ENCODE measurements at places on chromosomes 6 and 20. TPM values are rescaled to one million over a fixed set of nuclear protein-coding genes. Genes with fewer than 3 reads are reported as not detected.

DNA sequence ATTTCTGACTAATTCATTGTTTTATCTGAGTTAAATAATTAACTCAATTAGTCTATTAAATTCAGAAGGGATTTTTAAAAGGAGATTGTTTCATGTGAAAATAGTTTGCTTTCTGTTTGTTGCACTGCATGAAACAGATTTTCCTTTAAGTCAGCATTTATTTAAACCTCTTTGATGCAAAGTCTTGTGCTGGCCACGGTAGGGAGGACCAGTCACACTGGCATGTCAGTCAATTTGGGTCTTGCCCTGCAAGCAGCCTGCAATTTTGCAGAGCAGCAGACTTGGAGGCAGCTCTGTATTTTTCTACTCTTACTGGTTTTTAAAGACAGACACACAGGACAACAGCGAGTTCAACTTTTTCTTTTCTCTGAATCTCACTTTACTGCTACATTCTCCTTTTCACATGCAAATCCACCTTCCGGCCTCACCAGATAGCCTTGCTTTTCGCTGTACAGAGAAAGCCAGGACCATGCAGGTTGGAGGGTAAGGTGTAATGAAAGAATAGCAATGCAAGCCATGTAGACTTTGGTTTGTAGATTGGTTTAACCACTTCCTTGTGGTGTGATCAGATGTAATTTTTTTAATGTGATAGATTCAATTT lies 689.9 kb upstream of the AGPAT4 start:
- DNase-seq, result no peak

Gene METTL24
- total RNA-seq, result 0.28 TPM

DNA sequence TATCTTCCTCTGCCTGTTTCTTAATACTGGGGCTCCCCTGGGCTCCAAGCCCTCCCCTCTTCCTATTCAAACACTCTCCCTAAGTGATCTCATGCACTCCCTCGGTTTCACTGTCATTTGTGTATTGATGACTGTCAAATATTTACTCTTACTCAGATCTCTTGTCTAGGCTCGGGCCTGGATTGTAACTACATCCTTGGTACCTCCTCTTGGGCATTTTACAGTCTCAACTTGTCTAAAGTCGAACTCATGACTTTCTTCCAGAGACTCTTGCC lies 189.4 kb upstream of the PRDM1 start:
- peak; percentile 71 for DNase-seq

DNA sequence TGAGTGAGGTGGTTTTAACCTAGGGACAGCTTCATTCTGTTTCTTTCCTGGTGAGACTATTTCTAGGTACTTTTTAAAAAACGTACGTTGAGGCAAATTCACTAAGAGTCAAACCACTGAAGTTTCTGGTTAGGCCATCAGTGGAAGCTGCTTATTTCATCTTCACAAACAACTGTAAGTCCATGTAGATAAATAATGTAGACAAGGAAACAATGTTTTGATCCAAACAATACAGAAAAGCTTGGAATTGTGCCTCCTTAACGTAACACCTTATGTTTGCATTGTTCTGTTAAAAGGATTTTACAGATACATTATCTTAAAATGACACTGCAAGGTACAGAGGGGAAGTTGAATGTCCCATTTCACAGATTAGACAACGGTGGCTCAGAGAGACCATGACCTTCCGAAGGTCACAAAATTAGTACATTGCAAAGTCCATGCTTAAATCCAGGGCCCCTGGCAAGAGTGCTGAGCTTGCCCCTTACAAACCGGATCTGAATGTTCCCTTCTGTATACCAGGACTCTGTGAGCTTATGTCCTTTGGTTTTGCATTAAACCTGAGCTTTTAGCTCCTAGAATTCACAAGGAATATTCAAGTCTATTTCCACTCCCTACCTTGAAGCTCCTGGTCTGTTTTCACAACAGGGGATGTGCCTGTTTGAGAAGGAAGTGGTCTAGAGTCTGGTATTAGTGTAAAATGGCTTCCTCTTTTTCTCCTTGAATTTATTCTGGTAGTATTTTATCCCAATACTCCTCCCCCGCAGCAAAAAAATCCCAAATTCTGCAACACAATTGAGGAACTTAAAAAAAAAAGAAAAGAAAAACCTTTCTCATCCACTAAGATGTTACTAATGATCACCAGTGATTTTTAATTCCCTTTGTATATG lies 28.9 kb upstream of the ZNF217 start:
- no peak for DNase-seq

GRCh38 chr6:78476561-78476960 lies 390.8 kb upstream of the IRAK1BP1 start:
- no peak for DNase-seq

DNA sequence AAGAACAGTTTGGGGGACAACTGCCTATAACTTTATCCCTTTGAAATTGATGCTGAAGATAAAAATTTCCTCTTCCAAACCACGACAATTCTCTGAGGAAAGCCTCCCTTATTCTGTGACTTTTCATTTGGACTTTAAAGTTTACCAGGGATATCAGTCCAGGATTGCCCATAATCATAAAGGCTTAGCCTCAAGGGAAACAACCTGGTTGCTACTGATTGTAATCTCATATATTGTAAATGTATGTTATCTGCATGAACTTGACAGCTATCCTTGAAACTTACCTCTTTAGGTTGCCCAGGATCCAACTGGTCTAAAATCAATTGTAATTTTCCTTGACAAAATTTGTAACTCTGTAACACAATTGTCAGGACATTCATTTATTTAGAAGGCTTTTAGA lies 23.8 kb downstream of the TBC1D32 start:
- no peak for DNase-seq

Gene TSHZ2
- total RNA-seq, result 0.07 TPM

DNA sequence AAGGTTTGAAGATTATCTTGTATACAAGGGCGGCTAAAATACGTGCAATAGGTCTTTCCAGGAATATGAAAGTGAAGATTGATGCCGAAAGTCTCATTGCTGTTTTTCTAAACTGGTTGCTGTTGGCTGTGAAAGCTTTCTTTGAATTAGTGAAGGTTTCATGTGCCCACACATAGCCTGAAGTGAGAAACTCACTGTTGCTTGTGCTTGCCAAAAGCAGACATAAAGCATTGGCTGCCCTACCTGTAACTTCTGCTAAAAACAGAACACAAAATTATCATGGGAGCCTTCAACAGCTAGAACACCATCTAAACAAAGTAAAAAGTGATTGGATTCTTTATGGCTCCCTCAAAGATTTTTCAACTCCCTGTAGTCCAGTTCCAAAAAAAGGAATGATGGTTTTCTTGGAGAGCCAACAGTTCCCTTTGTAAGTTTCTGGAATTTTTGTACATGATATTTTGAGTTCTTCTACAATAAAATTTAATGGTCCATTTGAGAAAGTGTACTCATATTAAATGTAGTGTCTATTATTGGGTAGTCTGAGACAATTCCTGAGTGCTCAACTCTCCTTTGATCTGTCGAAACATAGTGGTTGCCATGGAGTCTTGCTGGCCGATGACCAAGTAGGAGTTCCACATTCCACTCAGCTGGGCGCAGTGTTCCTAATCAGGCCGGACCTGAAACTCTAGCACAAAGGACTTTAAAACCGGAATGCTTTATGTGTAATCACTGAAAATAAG lies 68.5 kb downstream of the PLEKHG1 start:
- peak; percentile 87 for DNase-seq

DNA sequence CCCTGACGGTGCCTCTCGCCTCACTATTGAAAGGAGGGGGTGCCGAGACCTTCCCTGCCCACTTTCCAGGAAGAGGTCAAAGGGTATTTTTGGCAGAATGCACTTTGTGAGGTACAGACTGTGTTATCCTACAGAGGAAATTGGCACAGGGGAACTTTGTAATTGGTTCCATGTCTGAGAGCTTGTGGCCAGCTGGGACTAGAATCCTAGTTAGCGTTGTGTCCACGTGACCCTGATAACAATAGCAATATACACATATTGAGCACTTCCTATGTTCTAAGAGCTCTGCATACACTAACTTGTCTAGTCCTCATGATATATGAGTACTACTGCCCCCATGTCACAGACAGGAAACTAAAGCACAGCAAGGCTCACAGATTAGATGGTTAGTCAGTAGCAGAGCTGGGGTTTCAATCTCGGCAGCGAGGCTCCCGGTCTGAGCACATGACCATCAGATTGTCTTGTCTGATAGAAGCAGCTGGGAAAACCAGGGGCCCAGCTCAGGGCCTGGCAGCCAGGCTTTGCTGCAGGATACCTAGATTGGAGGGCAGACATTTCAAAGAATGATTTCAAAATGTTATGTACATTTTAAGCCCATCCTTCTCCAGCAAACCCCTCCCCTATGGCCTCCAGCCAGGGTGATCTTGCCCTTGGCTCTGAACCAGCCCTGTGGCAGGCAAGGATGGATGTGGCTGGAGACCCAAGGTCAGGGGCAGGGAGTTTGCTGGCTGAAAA lies 1.4 kb downstream of the MAPK13 start:
- peak; percentile 33 for DNase-seq

GRCh38 chr6:31874836-31875572 lies 3.8 kb downstream of the SLC44A4 start:
- no peak for DNase-seq

Gene HAO1
- total RNA-seq, result not detected

Measured in Caco-2 (cell line).